ENCODE measurements at places on chromosomes 5 and 9. TPM values are rescaled to one million over a fixed set of nuclear protein-coding genes. Genes with fewer than 3 reads are reported as not detected.

- peak overlapping the region; percentile 70 for H3K4me3 ChIP-seq
- H3K27me3 ChIP-seq: no peaks in the 10 kb centered on the region
- H3K36me3 ChIP-seq: peaks cover 39% of the 10 kb centered on the region
Observed at GRCh38 chr9:137757613-137758029, 120.0 kb upstream of the CACNA1B start.

- no peak overlapping the region for H3K4me3 ChIP-seq
- peaks cover 3% of the 10 kb centered on the region for H3K27me3 ChIP-seq
- no peaks in the 10 kb centered on the region for H3K4me1 ChIP-seq
- H3K36me3 ChIP-seq: no peaks in the 10 kb centered on the region
Observed at GRCh38 chr9:91062281-91062680, 260.7 kb downstream of the SYK start.

The ABO gene
- not detected for polyA plus RNA-seq

DNA sequence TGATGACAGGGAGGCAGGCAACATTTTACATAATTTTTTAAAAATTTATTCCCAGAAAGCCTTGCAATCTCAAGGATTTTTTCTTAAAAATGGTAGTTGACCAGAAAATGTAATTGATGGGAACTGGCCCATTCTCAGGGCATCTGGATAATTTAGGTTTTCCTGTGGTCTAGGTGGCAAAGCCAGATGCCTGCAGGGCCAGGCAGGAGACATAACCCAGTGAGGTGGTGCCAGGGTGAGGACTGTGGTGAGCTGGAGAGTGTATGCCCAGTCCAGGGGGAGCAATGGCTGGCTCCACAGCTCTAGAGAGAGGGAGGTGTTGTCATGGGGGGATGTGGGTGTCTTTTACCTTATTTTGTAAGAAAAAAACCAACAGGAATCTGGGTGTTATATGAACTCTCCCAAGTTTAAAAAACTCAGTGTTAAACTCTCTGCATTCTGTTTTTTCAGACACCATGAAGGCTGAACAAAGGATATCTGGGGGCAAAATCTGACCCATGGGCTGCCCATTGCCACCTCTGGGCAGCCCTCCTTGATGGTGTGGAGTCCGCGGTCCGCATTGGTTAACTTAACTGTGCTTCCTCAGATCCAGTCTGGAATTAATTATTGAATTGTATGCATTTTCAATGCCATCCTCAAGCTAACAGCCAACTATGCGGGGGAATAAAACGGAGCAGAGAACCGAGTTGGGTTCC lies 43.9 kb downstream of the BOD1 start:
- H3K27me3 ChIP-seq: peaks cover 8% of the 10 kb centered on the region
- peaks cover 9% of the 10 kb centered on the region for H3K4me1 ChIP-seq
- H3K36me3 ChIP-seq: no peaks in the 10 kb centered on the region
- H3K4me3 ChIP-seq: no peak overlapping the region

GRCh38 chr5:157596487-157596886 lies 20.9 kb upstream of the ADAM19 start:
- H3K27ac ChIP-seq: peak overlapping the region; percentile 55
- no peaks in the 10 kb centered on the region for H3K36me3 ChIP-seq
- no peak for DNase-seq
- H3K27me3 ChIP-seq: peaks cover 2% of the 10 kb centered on the region

GRCh38 chr5:68746643-68747420 lies 347.0 kb upstream of the SLC30A5 start:
- DNase-seq: no peak
- no peaks in the 10 kb centered on the region for H3K36me3 ChIP-seq
- H3K4me3 ChIP-seq: no peak overlapping the region
- H3K27ac ChIP-seq: no peak overlapping the region
- peaks cover 3% of the 10 kb centered on the region for H3K27me3 ChIP-seq

The PCDHB5 gene
- polyA plus RNA-seq: not detected

DNA sequence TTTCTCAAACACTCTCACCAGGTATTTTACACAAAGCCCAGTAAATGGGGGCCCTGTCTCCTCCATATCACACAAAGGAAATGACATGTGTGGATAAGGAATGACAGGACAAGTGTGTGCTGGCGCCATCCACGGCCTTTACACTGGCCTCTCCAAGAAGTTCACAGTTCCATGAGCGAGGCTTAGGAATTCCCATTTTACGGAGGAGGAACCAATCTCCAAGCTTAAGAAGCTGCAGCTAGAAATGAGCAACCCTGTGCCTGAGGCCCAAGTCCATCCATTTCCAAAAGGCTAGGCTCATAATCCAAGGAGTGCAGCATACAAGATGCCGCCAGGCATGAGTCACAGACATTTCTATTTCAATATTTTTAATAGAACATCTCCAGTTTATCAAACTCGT lies 203.4 kb downstream of the AUH start:
- H3K27ac ChIP-seq: no peak overlapping the region
- peaks cover 2% of the 10 kb centered on the region for H3K27me3 ChIP-seq
- H3K4me3 ChIP-seq: no peak overlapping the region
- peaks cover 67% of the 10 kb centered on the region for H3K4me1 ChIP-seq
- no peak for DNase-seq
- peaks cover 5% of the 10 kb centered on the region for H3K36me3 ChIP-seq

The OLFML2A gene
- not detected for polyA plus RNA-seq

- no peak for DNase-seq
- no peak overlapping the region for H3K4me3 ChIP-seq
- H3K27ac ChIP-seq: no peak overlapping the region
- H3K27me3 ChIP-seq: no peaks in the 10 kb centered on the region
- H3K4me1 ChIP-seq: no peaks in the 10 kb centered on the region
Observed at GRCh38 chr9:130885484-130886375, 10.9 kb downstream of the QRFP start.

The KIF12 gene
- not detected for polyA plus RNA-seq

GRCh38 chr9:3916411-3916810 lies 383.5 kb downstream of the GLIS3 start:
- no peaks in the 10 kb centered on the region for H3K36me3 ChIP-seq
- H3K4me1 ChIP-seq: no peaks in the 10 kb centered on the region
- no peak for DNase-seq
- no peak overlapping the region for H3K27ac ChIP-seq

- H3K4me3 ChIP-seq: no peak overlapping the region
- no peaks in the 10 kb centered on the region for H3K27me3 ChIP-seq
- H3K27ac ChIP-seq: no peak overlapping the region
- no peaks in the 10 kb centered on the region for H3K36me3 ChIP-seq
Observed at GRCh38 chr9:12705738-12706391, 12.7 kb downstream of the TYRP1 start.

The MSX2 gene
- not detected for polyA plus RNA-seq

DNA sequence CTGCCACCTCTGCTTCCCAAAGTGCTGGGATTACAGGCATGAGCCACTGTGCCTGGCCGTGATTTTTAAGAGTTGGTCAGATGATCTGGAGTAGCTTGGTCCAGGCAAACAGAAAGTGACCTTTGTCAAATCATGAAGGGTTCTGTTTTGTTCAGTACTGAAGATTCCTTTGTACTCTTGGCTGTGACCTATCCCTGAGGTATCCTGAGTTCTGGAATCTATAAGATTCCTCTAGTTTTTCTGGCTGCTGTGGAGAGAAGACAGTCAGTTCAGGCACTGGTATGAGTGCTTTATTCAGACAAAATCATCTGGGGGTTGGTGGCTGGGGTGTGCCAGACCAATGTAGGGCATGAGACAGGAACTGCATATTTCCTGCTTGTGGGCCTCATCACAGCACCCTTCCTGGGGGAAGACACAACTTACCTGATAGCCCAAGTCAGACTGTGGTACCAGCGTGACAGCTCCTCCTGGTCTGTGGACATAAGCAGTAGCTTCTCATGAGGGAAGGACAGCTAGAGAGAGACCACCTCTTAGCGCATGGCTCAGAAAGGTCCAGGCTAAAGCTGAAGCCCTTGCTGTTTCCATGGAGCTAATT lies 3.1 kb downstream of the ARHGEF39 start:
- peaks cover 11% of the 10 kb centered on the region for H3K27me3 ChIP-seq
- peak overlapping the region; percentile 83 for H3K4me3 ChIP-seq
- H3K36me3 ChIP-seq: peaks cover 23% of the 10 kb centered on the region

The SLC4A9 gene
- not detected for polyA plus RNA-seq

GRCh38 chr5:32709750-32710549 lies 1.2 kb upstream of the NPR3 start:
- DNase-seq: peak; percentile 46
- no peak overlapping the region for H3K27ac ChIP-seq
- peak overlapping the region; percentile 82 for H3K4me3 ChIP-seq
- peaks cover 39% of the 10 kb centered on the region for H3K4me1 ChIP-seq
- no peaks in the 10 kb centered on the region for H3K36me3 ChIP-seq
- H3K27me3 ChIP-seq: peaks cover 16% of the 10 kb centered on the region

DNA sequence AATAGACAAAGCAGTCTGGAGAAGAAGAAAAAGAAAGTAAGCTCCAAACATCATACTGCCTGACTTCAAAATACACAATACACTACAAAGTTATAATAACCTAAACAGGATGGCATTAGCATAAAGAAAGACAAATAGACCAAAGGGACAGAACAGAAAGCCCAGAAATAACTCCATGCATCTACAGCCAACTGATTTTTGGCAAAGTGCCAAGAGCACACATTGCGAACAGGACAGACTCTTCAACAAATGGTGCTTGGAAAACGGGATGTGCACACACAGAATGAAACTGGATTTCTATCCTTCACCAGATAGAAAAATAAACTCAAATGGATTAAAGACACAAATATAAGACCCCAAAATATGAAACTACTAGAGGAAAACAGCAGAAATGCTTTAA lies 66.6 kb upstream of the SPATA31E1 start:
- H3K27ac ChIP-seq: no peak overlapping the region
- no peak for DNase-seq
- no peaks in the 10 kb centered on the region for H3K36me3 ChIP-seq
- no peaks in the 10 kb centered on the region for H3K4me1 ChIP-seq
- no peak overlapping the region for H3K4me3 ChIP-seq

DNA sequence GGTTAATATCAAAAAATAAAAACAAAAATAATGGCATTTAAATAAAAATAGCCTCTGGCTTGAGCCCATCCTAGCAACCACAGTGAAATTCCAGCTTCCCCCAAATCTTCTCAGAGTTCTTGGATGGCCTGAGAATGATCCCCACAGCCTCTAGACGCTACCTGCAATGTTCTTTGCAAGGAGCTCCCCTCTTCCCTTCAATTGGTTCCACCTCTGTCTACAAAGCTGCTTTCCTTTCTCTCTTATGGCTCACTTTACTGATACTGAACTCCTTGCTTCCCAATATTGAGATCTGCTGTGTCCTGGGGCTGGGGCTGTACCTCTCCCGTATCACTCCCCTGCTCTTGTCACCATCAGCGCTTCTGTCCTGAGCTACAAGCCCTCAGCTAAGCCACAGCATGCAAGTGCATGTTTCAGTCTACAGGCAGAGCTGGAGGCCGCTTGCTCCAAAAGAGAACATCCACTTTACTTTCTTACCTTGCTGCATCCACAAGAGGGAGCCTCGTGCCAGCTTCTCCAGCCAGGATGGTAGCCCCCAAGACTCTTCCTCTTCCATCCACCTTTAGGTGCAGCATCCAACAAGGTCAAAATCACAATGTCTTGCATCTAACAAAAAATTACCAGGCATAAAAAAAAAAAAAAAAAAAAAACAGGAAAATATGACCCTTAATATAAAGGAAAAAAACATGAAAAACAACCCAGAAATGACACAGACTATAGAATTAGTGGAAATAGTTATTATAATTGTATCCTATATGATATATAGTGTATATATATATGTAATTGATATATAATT lies 57.4 kb upstream of the PRSS3 start:
- peaks cover 10% of the 10 kb centered on the region for H3K36me3 ChIP-seq
- H3K4me3 ChIP-seq: no peak overlapping the region
- H3K4me1 ChIP-seq: no peaks in the 10 kb centered on the region
- DNase-seq: peak; percentile 47
- peaks cover 6% of the 10 kb centered on the region for H3K27me3 ChIP-seq

GRCh38 chr5:1380011-1380817 lies 35.3 kb upstream of the CLPTM1L start:
- H3K27ac ChIP-seq: peak overlapping the region; percentile 80
- peak overlapping the region; percentile 73 for H3K4me3 ChIP-seq
- peaks cover 39% of the 10 kb centered on the region for H3K4me1 ChIP-seq
- peak; percentile 69 for DNase-seq

- H3K4me3 ChIP-seq: no peak overlapping the region
- no peaks in the 10 kb centered on the region for H3K36me3 ChIP-seq
- H3K4me1 ChIP-seq: peaks cover 1% of the 10 kb centered on the region
- DNase-seq: no peak
Observed at GRCh38 chr9:36970007-36970888, 63.8 kb downstream of the PAX5 start.

DNA sequence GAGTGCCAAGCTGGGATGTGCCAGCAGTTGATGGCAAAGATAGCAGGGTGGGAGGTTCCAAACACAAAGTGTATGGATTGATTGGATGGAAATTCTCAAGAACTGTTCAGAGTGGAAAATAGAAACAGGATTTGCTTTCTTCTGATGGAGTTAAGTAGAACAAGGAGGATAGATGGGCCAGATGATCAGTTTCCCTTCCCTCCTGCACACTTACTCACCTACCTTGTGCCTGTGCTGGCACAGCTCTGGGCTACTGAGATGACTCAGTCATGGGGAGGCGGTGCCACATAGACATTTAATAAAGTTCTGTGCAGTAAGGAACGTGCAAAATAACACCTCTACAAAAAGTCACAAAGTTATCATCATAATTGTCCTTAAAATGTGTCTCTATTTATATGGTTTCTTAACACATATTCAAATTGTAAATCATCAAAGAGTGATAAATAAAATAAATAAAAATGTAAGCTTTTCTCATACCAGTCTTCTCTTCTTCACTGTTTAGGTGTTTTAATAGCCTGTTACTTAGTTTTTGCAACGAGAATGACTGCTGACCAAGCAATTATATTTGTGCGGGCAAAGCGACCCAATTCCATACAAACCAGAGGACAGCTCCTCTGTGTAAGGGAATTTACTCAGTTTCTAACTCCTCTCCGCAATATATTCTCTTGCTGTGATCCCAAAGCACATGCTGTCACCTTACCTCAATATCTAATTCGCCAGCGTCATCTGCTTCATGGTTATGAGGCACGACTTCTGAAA lies 12.7 kb downstream of the PTPDC1 start:
- H3K4me3 ChIP-seq: no peak overlapping the region
- peaks cover 7% of the 10 kb centered on the region for H3K4me1 ChIP-seq
- no peak overlapping the region for H3K27ac ChIP-seq

The C9 gene
- not detected for polyA plus RNA-seq

DNA sequence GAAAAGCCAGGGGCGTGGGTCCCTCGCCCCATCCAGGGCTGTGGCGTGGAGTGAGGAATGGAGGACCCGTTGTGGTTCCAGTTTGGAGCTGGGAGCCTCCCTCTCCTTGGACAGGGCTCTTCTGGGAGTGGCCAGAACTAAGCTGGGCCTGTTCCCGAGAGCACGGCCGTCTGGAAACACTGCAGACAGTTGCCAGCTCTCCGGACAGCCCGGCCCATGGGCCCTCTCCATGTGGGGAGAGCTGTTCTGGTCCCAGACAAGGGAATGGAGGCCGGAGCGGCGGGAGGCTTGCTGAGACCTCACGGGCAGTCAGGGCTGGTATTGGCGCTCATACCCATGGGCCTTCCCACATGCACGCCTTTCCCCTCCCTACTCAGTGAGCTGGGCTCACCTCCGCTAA lies 45.2 kb upstream of the FCN2 start:
- H3K27ac ChIP-seq: no peak overlapping the region
- DNase-seq: no peak
- H3K36me3 ChIP-seq: no peaks in the 10 kb centered on the region
- H3K4me3 ChIP-seq: no peak overlapping the region
- no peaks in the 10 kb centered on the region for H3K4me1 ChIP-seq

The TLX3 gene
- not detected for polyA plus RNA-seq

The MYMK gene
- not detected for polyA plus RNA-seq

All from immature natural killer cell (primary cell).